Epithelial cell of proximal tubule (primary cell): ENCODE measurements at places on chromosomes 5 and 9.

DNA sequence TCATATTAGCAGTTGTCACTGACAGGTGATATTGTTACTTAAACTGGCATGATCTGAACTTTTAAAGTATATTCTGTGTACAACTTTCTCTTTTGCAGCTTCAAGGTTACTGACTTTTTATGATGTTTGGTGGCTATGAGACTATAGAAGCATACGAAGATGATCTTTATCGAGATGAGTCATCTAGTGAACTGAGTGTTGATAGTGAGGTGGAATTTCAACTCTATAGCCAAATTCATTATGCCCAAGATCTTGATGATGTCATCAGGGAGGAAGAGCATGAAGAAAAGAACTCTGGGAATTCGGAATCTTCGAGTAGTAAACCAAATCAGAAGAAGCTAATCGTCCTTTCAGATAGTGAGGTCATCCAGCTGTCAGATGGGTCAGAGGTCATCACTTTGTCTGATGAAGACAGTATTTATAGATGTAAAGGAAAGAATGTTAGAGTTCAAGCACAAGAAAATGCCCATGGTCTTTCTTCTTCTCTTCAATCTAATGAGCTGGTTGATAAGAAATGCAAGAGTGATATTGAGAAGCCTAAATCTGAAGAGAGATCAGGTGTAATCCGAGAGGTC, 5.9 kb downstream of the ZCCHC7 start:
- no peak for DNase-seq

DNA sequence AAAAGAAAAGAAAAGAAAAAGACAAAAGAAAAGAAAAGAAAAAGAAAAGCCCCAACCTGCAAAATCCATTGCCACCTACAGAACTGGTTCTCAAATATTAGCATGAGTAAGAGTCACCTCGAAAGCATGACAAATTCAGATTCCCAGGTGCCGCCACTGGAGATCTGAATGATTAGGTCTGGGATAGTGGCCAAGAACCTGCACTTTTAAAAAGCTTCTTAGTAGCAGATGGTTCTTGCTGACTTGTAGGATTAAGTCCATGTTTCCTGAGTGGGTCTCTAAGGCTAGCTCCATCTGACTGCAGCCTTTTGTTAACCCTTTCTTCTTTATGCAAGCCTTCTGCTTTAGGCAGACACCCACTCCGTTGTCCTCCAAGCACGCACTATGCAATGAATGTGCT, 178.5 kb upstream of the CDH18 start:
- no peak for DNase-seq

DNA sequence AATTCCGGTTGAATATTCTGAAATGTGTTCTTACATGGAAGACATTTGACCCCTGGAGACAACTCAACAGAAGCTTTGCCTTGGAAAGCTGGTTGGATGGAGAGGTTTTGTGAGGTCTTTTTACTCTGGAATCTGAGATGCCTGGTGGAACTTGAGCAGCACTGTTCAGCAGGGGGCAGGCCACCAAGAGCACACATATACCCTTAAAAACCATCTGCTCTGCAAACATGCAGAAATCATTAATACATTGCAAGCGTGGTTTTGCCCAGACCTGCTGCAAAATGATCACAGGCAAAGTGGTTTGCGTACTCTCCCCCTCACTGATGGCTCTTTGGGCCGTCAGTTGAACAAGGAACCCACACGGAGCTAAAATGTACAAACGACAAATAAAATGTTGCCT, 32.8 kb upstream of the DAP start:
- DNase-seq, result no peak

- DNase-seq, result peak; percentile 29
Measured at GRCh38 chr5:122515709-122516431, 203.8 kb downstream of the SNCAIP start.

- no peak for DNase-seq
Measured at GRCh38 chr5:148708854-148709253, 54.5 kb upstream of the HTR4 start.

- no peak for DNase-seq
Measured at GRCh38 chr9:134318941-134319305, 7.3 kb upstream of the RXRA start.

- no peak for DNase-seq
Measured at GRCh38 chr5:104146652-104147051, 584.1 kb upstream of the NUDT12 start.

DNA sequence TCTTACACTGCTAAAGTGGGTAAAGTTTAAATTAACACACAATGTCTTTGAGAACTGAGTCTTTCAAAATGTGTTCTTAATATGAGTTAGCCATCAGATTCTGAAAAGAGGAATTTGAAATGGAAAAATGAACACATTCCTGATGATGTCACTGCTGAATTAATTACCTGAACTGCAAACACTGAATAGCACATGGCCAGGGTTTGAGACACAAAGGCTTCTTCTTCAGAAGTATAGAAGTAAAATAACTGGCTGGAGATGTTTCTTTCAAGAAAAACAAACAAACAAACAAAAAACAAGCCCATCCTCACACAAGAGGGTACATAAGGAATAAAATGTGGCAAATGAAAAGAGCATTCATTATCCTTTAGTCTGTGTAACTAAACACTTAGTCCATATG, 7.1 kb downstream of the GLIS3 start:
- DNase-seq, result no peak

DNA sequence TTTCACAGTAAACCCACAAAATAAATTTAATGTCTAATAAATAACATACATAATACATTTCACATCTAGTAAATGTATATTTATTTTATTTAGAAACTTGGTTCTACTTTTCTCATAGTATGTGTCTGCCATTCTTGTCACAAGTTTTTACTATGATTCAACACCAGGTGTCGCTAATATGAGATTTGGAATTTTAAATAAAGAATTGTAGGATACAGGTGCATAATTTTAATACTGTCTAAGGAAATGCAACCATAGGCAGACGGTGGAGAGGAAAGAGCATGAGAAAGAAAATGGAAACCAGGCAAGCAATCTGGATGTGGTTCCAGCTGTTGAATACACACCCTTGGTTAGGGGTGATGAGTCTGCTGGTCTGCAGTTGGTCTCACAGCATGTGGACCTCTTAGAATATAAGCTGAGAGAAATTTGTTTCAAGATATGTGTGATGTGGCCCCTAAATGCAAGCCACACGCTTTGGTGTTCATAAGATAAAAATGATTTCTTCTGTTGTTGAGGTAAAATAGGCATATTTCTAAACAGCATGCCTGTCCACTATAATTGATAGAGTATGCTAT, 114.7 kb upstream of the TXNDC8 start:
- DNase-seq, result no peak

- DNase-seq, result no peak
Measured at GRCh38 chr5:135140446-135141204, 106.6 kb upstream of the PITX1 start.

GRCh38 chr9:131432050-131432449, 38.2 kb downstream of the PRRC2B start:
- no peak for DNase-seq

DNA sequence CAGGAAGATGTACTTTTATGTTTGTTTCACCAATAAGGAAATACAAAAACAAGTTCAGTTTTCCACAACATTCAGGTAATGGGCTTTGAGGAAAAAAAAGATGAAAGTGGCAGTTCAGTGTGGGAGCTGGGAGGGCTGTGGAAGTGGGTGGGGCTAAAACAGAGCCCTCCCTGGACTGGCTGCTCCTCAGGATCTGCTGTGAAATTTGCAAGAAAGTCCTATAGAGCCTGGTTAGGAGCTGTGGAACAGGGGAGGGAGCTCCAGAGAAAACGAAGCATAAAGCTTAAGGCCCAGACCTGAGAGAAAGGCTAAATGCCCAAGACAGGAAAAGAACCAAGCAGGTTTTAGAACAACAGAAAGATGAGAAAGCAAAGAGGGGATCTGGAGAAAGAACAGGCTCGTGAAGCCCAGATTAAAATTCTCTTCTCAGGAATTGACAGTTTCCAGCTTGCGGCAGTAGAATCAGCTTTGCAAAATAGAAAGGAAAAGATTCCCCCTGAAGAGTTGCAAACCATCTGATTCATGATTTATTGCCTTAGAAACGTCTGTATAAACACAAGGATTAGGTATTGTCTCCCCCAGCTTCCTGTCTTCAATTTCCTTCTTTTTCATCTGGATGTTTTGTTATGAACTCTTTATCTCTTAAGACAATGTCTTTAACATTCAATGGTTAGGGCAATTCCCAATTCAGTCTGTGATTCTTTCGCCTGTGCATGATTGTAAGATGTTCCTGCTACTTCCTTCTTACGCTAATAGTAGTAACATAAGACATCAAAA, 26.3 kb upstream of the CRHBP start:
- no peak for DNase-seq

DNA sequence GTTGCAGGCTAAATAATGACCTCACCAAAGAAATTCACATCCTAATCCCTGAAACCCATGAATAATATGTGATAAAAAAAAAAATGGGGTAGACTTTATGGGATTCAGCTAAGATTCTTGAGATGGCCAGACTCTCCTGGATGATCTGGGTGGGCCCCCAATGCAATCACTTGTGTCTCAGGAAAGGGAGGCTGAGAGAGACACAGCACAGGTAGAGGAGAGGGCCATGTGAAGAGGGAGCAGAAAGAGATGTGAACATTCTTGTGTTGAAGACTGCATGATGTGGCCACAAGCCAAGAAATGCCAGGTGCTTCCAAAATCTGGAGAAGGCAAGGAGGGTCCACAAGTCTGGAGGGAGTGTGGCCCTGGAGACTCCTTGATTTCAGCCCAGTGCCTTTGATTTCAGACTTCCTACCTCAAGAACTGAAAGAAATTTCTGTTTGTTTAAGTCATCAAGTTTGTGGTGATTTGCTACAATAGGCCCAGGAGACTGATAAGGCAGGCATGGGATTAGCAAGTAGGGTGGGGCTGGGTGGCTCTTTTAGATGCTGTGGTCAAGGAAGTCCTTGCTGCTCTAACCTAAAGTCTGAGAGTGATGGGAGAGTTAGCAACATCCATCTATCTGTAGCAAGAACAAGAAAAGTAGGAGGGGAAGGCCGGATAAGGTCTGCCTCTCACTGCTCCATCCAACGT, 86.6 kb upstream of the FAM120A start:
- no peak for DNase-seq

DNA sequence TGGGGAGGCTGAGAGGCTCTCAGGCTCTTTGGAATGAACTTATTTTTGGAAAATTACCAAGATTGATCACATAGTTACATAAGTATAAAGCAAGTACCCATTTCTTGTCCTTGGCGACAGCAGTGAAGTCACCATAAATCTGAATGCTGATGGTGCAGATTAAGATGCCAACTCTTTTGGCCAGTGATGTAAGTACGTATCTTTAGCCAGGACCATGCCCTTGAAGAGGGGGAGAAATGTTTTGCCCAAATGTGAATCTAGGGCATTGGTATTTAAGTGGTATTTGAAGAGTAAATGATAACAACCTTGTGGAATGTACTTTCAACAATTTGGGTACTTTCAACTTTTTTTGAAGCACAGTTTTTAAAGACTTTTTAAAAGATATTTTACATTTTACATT, 68.2 kb upstream of the RAD23B start:
- DNase-seq, result no peak

GRCh38 chr5:147691130-147691529, 91.4 kb downstream of the JAKMIP2 start:
- no peak for DNase-seq

GRCh38 chr9:117887383-117887782, 183.2 kb downstream of the TLR4 start:
- DNase-seq, result no peak

GRCh38 chr9:129183495-129184218, 5.6 kb upstream of the IER5L start:
- DNase-seq, result no peak

DNA sequence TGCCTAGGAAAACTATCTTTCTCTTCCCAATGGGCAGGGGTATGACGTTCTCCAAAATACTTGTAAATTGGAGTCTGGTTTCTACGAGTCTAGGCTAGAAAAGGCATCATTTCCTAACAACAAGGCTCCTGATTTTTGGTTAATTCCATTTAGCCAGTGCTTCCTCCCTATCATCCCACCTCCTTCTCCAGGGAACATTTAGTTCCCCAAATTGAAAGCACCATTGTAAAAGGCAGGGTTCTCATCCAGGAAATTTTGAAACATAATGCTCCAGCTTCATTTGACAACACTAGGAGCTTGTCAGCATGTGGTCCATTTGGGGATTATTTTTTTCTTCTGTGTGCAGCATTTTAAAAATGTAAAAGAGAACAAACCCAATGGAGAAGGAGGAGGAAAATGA, 256.5 kb upstream of the GRIA1 start:
- DNase-seq, result no peak

GRCh38 chr9:108631496-108632285, 224.1 kb downstream of the ACTL7B start:
- no peak for DNase-seq

DNA sequence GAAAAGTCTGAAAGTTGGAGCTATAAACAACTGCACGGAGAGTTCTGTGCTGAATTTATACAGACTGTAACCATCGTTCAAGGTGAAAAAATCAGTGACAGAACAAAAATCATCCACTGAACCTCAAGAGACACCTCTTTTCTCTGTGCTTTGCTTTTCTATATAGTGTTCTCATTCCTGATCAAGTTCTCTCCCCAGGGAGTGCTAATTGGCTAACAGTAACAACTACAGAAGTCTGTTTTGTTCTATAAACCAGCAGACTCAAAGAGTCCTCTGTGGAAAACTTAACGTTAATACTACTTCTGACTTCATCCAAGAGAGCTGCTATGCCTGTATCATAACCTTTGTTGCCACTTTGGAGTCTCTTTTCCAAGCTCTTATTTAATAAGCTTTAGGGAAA, 1388.3 kb upstream of the C9orf72 start:
- no peak for DNase-seq
